ENCODE measurements at places on chromosomes 1 and 21.

DNA sequence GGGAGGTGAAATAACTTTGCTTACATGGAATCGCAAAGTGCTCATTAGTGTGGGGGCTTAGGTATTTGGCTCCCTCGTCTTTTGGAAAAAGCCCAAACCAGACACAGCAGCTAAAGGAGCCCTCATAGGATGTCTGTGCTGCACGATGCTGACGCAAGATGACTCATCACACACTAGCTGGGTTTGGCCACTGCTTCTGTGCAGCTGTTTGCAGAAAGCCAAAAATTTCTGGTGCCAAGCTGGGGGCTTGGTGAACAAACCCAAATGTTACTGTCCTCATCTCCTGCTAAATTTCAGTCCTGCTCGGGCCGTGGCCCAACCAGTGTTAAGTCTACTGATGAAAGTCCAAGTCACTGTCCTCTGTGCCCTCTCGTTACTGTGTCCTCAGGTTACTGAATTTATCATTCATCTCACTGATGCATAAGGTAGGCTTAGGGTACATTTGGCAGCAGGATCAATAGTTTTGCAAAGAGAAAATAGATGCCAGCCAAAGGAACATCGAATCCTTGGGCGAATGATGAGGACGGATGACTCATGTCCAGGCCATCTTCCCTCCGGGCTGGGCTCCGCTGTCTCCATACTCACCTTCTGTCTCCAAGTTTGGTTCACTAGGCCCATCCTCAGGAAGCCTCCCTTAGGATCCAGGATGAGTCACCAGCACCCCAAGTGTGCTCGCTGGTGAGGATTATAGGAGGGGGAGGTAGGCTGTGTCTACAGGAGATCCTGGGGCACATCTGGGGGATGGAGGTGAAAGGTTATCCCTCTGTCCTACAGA lies 177.7 kb downstream of the ADSS2 start:
- DNase-seq, result no peak

- no peak for DNase-seq
Observed at GRCh38 chr21:25838809-25839208, 104.0 kb downstream of the GABPA start.

GRCh38 chr1:23422241-23422877 lies 2.2 kb downstream of the TCEA3 start:
- peak; percentile 39 for DNase-seq

DNA sequence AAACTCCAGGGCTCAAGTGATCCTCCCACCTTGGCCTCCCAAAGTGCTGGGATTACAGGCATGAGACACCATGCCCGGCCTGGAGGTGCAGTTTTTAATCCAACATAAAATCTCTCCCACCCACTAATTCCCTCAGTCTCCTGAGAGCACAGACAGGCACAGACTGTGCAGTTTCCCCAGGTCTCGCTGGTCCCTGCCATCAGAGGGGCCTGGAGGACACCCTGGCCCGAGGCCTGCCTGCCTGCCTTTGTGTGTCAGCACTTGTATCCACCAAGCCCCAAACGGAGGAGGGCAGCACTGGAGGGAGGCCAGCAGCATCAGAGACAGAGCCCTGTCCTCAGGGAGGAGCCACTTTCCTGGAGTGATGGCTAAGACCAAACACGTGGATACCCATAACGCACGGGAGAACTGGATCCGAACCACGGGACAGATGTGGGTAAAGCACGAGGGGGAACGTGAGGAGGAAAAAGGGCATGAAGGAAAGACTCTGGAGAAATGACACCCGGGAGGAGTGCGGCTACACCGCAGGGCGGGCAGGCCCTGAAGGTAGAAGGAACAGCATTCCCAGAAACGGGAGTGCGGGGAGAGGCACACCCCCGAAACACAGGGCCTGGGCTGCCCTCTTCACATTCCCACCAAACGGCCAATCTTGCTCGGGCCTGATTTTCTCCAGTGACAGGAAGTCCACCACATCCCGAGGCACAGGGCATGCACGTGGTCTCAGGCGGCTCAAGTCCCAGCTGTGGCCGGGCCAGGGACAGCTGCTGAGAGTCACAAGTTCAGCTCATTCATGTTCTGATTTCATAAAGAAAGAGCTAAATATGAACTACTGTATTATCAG lies 29.7 kb downstream of the NPHP4 start:
- no peak for DNase-seq

DNA sequence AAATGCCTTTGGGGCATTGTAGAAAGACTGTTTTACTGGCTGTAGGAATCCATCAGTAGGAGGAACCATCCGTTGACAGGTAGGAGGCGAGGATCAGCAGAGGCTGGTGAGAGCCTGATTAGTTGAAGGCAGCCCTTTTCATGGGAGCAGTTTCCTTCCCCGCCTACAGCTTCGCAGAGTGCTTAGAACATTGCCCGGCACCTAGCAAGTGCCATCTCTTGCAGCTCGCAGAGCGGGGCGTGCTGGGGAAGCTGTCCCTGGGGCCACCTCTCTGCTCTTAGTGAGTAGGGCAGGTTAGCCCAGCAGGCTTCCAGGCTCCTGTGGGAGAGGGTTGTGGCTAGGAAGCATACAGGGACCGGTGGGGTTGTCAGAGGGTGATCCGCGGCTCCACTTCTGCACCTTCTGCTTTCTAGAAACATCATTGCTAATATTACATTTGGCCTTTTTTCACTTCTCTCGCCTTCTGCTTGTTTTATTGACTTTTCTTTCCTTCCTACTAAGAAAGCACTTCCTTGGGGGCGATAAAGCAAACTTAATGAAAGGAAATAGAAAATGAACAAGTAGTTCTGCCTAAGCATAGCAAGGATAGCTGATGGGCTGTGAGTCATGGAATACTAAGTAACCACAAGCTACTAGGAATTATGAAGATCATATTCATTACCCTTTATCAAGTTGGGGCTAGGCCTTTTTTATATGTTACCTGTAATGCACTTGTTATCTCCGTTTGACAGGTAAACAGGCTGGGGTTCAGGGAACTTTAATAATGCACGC lies 176.7 kb downstream of the GALNT2 start:
- no peak for DNase-seq

DNA sequence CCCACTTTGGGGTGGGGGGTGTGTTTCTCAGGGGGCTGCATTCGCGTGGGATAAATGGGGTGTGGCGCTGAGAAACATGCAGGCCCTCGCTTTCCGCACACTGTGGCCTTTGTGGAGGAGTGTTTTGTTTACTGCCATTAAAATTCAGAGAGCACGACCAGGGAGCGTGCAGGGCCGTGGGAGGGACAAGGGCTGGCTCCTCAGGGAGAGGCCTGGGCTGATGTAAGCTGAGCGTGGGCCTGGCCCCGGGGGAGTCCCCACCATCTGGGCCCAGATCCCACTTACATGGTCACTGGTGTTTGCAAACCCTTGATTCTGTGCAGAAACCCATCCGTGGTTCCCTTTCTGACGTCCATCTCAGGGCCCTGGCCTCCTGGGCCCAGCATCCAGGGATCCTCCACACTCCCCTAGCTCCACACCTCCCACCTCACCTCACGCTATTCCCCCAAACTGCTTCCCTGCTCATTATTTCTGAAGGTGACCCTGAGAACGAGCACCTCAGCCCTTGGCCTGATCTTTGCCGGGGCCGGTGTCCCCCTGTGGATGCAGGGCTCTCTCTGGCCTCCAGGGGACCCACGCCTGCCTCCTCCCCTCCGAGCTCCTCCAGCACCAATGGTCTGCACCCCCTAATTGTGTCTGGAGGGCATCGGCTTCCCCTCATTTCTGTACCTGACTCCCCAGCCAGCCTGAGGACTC lies 92.5 kb upstream of the SIM2 start:
- no peak for DNase-seq

DNA sequence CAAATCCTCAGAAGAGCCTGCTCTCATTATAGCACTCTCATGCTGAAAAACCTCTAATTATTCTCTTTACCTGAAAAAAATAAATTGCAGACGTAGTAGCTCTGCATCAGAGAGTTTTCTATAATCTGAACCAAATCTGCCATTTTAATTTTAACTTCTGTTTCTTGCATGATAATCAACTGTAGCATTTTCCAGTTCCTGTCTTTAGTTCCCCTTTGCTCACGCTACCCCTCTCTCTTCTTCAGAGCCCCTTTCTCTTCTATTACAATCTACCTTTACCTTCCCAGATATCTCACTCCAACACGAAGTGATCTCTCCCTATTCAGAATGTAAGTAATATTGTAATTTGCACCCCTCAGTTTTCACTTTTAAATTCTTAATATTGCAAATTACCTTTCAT lies 31.4 kb downstream of the FMO1 start:
- no peak for DNase-seq

DNA sequence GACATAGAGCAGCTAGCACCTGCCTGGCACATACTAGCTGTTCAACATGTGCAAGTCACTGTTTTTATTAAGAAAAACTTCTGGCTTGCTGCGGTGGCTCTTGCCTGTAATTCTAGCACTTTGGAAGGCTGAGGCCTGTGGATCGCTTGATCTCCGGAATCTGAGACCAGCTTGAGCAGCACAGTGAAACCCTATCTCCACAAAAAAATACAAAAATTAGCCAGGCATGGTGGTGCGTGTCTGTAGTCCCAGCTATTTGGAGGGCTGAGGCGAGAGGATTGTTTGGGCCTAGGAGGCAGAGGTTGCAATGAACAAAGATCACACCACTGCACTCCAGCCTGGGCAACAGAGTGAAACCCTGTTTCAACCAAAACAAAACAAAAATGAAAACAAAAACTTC lies 27.7 kb upstream of the C8B start:
- no peak for DNase-seq

DNA sequence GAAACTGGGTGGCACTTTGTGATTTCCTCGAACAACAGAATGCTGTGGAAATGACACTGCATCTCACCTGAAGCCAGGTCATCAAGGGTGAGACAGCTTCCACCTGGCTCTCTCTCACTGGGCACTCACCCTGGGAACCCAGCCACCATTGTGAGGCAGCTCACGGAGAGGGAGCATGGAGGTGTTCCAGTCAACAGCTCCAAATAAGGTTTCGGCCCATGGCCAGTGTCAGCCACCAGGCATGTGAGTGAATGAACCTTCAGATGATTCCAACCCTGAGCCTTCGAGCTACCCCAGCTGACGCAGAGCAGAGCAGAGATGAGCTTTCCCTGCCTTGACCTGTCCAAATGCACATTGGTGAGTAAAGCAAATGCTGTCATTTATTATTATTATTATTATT lies 58.1 kb downstream of the SYDE2 start:
- no peak for DNase-seq

DNA sequence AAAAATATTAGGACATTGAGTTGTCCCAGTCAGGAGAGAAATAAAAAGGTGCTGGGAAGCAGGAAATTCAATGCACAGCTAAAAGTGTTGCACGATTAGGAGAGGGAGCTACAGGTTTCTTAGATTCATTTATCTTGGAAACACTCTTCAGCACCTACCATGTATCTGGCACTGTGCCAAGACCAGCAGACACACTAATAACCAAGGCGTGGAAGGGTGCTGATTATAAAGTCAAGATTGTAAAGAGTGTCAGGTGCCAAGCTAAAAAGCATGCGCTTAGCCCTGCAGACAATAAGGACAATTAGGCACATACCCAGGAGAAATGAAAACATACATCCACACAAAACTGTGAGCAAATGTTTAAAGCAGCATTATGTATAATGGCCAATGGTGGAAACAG lies 129.9 kb downstream of the DSCAM start:
- no peak for DNase-seq

GRCh38 chr21:38768471-38769063 lies 37.2 kb upstream of the ETS2 start:
- DNase-seq, result peak; percentile 74

- DNase-seq, result no peak
Observed at GRCh38 chr1:77438236-77438913, 156.6 kb downstream of the AK5 start.

DNA sequence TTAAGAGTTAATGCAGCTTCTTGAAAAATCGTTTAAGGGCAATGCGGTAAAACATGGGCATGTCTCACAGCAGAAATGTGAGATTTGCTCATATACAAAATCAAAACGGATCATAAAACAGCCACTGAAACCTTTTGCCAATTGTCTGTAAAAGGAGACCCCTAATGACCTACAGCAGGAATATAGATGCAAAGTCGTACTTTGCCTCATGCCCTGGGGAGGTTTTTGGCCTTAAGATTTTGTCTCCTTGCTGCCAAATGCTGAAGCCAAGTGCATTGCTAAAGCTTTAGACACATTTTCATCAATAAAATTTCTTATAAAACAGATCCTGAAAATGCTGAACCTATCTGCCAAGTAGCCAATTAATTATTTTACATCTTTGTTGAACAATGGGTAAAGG lies 226.9 kb downstream of the TGFB2 start:
- no peak for DNase-seq

DNA sequence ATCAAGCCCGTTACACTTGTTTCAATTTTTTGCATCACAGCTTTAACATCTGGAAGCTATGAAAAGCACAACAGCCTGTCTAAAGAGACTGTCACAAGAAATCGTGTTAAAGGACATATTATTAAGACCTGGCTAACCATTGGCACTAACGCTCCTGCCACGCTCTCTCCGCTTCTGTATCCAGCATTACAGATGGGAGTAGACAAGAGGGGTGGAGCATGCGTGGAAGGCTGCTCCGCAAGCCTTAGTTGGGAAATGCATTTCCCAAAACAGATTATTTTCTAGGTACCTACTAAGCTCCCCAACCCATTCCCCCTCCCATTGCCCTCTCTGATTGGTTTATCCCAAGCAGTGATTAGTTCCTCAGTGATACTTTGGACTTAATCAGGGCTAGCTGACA lies 72.4 kb downstream of the NTNG1 start:
- DNase-seq, result no peak

- DNase-seq, result no peak
Observed at GRCh38 chr1:103142461-103142860, 34.1 kb upstream of the COL11A1 start.

DNA sequence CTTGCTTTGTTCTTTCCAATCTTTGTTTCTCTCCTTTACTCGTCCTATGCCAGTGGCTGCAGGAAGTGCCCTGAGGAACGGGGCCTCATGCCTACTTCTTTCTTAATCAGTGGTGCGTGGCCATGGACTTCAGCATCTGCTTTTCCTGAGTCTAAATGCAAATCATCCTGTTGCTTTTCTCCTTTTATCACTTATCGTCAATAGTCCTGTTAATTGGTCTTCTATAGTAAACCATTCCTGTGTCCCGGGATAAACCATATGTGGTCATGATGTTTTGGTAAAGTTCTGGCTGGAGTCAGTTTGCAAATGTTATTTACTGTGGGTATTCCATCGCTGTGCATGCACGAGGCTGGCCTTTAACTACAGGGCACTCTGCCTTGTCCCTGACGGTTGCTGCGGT lies 47.5 kb downstream of the AGPAT3 start:
- no peak for DNase-seq

GRCh38 chr1:206774093-206774492 lies 1.8 kb upstream of the IL10 start:
- DNase-seq, result no peak

DNA sequence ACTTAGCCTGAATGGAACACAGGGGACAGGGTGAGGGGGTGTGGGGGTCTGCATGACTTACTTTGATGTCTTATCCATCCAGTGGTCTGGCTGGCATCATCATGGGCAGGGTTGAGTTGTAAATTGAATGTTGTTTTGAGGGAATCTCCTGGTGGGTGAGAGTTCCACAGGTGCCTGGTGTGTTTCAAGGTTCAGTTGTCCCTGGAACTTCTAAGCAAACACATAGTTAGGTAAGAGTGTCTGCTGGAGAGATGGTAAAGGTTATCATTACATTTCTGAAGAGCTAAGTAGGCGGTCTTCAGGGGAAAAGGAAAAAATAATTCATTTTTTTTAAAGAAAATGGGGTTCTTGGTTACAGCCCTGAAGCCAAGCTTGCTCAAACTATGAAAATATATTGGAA lies 46.0 kb upstream of the SIPA1L2 start:
- DNase-seq, result no peak

- no peak for DNase-seq
Observed at GRCh38 chr1:116573431-116574095, 2.7 kb upstream of the CD58 start.

Data from activated naive CD4-positive, alpha-beta T cell treated with anti-CD3 and anti-CD28 coated beads, Interleukin-2, amount 50 U/mL, for 16 hours (primary cell).